ENCODE measurements at places on chromosomes 1 and 21. TPM values are rescaled to one million over a fixed set of nuclear protein-coding genes. Genes with fewer than 3 reads are reported as not detected.

DNA sequence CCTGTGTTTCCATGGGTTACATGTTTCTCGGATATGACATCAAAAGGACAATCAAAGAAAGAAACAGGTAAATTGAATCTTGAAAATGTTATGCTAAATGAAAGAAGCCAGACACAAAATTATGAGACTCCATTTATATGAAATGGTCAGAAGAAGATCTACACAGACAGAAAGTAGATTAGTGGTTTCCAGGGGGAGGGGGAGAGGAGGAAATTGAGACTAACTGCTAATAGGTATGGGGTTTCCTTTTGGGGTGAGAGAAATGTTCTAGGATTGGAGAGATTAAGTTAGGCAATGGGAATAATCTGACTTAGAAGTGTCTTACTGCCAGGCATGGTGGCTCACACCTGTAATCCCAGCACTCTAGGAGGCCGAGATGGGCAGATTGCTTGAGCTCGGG is 21.8 kb downstream of the ITGB3BP start:
- no peak for DNase-seq

- DNase-seq: peak; percentile 14
Measured at GRCh38 chr1:229972600-229973296, 94.3 kb upstream of the GALNT2 start.

- DNase-seq: no peak
Measured at GRCh38 chr21:42360317-42360716, 6.0 kb downstream of the TFF1 start.

GRCh38 chr1:96596226-96596922 is 125.2 kb upstream of the PTBP2 start:
- DNase-seq: peak; percentile 33

GRCh38 chr1:200314085-200314750 is 95.6 kb downstream of the ZNF281 start:
- DNase-seq: no peak

TMEM81 gene
- 0.54 TPM for total RNA-seq

Data from hematopoietic multipotent progenitor cell (in vitro differentiated cells).